ENCODE measurements at places on chromosomes 5 and 9.
A peak's percentile ranks its signal among the peaks of the same experiment; 100 is the strongest.

DNA sequence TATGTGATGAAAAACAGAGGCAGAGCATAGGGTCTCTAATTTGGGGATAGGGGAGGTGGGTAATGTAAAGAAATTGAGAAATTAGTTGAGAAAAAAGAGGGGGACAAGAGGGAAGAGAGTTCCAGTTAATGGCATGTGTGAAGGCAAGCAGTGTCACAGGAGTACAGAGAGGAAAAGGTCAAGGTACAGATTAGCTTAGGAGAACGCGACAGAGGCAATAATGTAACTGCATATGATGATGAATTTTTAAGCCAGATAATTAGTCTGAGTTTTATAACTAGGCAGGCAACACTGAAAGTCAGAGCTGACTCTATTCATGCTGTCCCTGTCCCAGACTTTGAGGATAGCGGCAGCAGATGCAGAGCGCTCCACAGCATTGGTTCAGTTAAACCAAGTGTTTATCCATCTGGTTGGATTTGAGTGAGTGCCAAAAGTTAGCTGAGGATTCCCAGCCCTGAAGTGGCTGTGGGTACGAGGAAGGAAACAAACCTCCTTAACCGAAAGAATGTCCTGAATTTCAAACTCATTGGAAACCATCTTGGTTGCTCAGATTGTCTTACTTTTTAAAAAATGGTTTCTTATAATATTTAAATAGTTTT is 315.2 kb downstream of the ARHGAP26 start:
- DNase-seq: no peak

GRCh38 chr9:23011669-23012068 is 565.0 kb downstream of the DMRTA1 start:
- no peak for DNase-seq

GRCh38 chr9:129822898-129823541 is 916 bp downstream of the TOR1A start:
- DNase-seq: peak; percentile 74

- no peak for DNase-seq
These were observed 29.1 kb downstream of the CEL start for GRCh38 chr9:133090752-133091385.

All from Kasumi-1 (cell line).